Right cardiac atrium (tissue), 5 donors: ENCODE measurements at places on chromosomes 13 and 19. TPM values are rescaled to one million over a fixed set of nuclear protein-coding genes. Genes with fewer than 3 reads are reported as not detected.

- no peak for DNase-seq
Observed at GRCh38 chr19:45866400-45867176, 2.5 kb downstream of the FOXA3 start.

DNA sequence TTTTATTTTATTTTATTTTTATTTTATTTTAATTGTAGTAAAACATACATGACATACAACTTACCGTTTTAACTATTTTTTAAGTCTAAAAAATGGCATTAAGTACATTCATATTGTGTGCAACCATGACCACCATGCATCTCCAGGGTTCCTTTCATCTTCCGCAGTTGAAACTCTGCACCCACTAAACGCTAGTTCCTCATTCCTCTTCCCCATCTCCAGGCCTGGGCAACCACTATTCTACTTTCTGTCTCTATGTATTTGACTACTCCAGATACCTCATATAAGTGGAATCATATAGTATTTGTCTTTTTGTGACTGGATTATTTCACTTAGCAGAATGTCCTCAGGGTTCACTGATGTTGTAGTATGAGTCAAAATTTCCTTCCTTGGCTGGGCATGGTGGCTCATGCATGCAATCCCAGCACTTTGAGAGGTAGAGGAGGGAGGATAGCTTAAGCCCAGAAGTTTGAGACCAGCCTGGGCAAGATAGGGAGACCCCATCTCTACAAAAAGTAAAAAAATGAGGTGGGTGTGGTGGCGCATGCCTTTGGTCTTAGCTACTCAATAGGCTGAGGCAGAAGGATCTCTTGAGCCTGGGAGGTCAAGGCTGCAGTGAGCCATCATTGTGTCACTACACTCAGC, 55.7 kb upstream of the ZNF507 start:
- DNase-seq: no peak

DNA sequence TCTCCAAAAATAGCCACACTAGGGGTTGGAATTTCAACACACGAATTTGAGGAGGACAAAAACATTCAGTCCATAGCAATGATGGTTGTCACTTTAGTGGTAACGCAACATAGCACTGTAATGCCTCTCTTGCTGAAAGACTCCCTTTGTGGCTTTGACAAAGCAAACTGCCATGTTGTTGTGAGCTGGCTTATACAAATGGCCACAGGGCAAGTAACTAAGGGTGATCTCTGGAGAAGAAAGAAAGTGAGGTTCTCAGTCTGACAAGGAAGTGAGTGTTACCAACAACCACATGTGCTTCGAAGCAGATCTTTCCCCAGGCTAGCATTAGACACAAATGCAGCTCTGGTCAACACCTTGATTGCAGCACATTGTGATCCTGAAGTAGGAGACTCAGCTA, 79.1 kb upstream of the PCDH17 start:
- DNase-seq: no peak

- DNase-seq: no peak
Observed at GRCh38 chr13:95180513-95181245, 120.6 kb downstream of the ABCC4 start.

DNA sequence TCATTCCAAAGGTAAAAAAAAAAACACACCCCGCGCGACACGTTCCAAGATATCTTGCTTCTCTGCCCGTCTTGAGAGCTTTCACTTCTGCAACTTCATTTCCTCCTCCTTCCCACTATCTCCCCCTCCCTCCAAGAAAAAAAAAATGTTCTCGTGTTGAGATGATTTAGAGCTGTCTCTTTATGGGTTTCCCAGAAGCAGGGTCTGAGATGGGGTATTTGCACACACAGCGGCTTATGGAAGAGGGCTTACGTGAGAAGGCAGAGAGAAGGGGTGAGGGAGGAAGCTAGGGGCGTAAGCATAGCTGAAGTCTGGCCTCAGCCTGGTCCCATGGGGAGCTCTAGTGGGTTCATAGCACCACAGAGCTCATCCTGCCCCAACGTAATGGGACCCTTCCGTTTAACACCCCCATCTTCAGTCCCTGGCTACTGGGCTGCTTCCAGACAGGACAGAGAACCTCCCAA, 31.3 kb upstream of the USE1 start:
- no peak for DNase-seq

GRCh38 chr19:29191005-29191404, 21.9 kb downstream of the UQCRFS1 start:
- no peak for DNase-seq

DNA sequence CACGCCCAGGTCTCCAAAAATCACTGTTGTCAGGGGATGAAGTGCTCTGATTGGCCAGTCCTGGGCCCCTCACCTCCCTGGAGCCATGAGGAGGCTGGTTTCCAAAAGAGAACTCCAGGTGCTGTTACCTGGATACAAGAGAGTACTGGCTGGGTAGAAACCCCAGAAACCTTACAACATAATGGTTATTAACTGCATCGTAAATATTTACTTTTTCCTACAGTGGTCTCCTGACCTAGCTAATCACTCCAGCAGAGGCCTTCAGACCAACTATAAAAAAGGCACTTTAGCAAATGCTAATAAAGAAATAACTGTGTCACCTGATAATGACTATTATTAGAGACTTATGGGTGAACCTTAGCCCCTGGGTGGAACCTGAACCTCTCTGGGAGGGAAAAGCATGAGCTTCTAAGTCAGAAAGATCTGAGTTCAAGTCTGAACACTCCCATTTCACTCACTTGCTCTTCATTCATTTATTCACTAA, 1.5 kb upstream of the IGSF23 start:
- DNase-seq: no peak

GRCh38 chr19:4693471-4694121, 23.5 kb upstream of the MYDGF start:
- no peak for DNase-seq

DNA sequence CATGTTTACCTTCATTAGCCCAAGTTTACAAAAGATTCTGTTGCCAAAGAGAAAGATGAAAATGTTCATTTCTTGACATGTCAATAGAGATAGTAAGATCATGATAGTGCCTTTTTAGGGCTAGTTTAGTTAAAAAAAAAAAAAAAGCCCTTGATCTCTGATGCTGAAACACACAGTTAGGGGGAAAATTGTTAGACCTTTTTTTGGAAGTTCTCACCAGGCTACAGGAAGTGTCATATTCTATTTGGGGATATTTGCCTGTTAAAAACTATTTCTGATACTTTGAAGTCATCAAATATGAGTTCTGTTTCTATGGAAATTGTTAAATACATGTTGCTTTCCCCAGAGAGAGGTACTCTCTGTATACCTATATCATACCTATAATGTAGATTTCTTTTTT, 21.6 kb downstream of the SLAIN1 start:
- no peak for DNase-seq

- DNase-seq: no peak
Observed at GRCh38 chr13:74101436-74101835, 32.8 kb downstream of the KLF12 start.

DNA sequence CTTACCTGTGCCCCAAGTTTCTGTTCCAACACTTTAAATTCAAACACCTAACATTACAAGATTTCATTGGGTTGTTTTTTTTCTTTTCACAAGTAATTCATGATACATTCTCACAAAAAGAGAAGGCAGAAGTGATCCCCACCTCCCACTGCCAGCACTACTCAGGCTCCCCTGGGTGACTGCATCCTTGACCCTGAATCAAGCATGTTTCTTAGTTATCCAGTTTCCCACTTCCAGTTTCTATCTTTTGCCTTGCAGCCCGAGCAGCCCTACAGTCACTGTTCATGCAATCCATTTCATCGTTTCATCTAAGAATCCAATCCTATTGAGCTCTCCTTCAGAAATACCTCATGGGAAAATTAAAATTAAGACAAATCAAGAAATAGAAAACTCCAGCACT, 61.4 kb downstream of the RNASEH2B start:
- no peak for DNase-seq

DNA sequence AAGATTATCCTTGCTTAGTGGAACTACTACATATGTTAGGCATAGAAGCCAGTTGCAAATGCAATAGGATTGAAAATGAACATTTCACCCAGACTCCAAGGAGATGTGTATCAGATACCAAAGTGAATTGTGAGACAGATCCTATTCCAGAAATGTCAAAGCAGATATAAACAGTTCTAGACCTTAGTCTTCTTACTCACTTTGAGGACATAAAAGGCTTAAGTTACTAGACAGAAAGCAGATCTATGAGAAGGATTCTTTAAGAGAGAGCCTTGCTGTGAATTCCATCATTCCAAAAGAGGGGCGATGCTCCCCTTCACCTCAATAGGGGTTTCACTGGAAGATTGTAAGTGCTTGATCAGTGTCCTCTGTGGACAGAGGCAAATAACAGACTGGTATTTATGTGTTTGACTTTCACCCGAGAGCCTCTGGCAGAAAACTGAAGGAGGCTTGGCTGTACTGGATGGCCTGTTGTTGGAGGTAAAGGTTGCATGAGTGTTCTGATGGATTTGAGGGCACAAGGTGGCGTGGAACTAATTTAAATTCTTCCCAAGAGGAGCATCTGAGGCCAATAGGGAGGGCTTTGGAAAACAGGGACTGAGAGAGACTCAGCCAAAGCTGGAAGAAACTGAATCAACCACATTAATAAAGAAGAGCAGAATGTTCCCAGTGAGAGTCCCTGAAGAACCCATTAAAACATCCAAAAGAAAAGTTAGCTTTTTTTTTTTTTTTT, 194.8 kb downstream of the DCLK1 start:
- DNase-seq: no peak

DNA sequence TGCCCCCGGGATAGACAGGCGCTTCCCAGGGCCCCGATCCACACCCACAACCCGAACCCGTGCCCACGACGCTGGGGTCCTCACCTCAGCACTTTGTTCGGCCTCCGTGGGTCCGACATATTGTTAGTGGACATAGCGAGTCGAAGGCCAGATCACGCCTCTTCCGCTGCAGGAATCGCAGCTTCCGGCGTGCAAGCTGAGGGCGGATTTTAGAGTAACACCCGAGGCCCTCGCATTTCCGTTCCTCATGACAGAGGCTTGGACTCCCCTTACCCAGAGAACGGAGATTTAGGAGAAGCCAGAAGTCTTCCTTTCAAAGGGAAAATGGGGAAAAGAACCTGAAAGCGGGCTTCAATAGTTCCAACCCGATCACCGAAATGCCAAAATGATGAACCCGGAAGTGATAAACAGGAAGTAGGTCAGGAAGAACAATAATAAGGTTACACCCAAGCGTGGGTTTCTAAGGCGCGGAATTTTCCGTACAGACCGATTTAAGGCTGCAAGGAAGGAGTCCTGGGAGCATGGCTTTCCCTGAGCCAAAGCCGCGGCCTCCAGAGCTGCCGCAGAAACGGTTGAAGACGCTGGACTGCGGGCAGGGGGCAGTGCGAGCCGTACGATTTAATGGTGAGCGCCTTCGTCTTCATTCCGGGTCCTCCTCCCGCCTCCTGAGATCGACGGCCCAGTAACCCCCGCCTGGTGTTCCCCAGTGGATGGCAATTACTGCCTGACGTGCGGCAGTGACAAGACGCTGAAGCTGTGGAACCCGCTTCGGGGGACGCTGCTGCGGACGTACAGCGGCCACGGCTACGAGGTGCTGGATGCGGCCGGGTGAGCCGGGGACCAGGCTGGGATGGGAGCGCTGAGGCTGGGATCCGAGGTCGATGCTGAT, 2.9 kb downstream of the WDR83 start:
- peak; percentile 81 for DNase-seq

The TNFRSF19 gene
- 34.6 TPM for total RNA-seq

The MZF1 gene
- 11.0 TPM for total RNA-seq

The NDUFA3 gene
- 374 TPM for total RNA-seq

The MIA gene
- 1.6 TPM for total RNA-seq

The IFNL1 gene
- not detected for total RNA-seq

The OR7D2 gene
- total RNA-seq: 0.11 TPM

The NLRP4 gene
- total RNA-seq: not detected

The PRSS57 gene
- total RNA-seq: not detected

The KIR2DL4 gene
- not detected for total RNA-seq
